ENCODE measurements at places on chromosomes 1 and 21.

- no peak for DNase-seq
Observed at GRCh38 chr1:9714257-9714718, 62.8 kb downstream of the PIK3CD start.

DNA sequence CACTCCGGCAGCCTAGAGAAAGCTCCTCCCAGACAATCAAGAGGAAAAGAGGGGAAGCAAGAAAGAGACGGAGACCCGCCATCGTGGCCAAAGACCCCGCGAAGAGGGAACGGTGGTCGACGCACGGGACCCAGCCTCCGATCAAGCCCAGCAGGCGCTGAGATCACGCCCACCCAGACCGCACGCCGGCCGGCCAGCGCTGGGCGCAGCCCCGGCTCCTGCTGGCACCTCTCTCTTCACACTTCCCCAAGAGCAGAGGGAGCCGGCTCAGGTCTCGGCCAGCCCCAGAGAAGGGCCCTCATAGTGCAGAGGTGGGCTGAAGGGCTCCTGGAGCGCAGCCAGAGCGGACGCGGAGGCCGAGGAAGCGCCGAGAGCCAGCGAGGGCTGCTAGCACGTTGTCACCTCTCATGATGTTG, 918.4 kb upstream of the ADAMTS5 start:
- DNase-seq, result no peak

DNA sequence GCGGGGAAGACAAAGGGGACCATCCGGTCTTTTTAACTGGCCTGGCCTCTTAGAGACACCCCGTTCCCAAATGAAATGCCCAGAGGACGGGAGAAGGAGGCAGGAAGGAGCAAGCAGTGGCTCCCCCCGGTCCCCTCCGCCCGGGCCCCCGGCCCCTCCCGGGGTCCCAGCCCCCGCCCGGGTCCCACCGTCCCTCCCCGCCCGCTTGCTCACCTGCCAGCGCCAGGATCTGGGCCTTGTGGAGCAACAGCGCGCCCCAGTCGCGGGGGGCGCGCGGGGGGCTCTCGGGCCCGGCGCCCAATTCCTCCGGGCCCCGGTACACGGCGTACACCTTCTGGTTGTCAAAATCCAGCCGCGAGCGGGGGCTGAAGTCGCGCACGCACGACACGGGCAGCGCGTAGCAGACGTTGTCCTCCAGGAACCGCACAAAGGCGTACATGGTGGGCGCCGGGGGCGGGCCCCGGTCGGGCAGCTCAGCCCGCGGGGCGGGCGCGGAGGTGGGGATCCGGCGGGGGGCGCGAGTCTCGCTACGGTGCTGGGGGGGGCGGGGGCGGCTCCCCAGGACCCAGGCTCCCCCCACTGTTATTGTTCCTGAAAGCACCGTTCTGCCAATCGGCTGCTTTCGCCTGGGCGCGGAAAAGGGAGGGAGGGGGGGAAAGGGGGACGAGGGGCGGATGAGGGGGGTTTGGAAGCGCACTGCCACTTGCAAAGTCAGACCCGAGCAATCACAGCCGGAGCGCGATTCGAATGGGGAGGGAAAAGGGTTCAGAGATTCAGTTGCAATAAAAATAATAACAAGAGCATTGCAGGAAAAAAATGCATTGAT, at the start of gene BEND5:
Gene BEND5, minus strand, starts transcription at position 499 of the 826 bp plus-strand sequence. Its CDS starts 60 bp downstream, at position 439.
- DNase-seq, result peak; percentile 78

- DNase-seq, result peak; percentile 84
Observed at GRCh38 chr1:56644919-56645676, at the start of gene PRKAA2. PRKAA2 (plus strand) TSS chr1:56645314; CDS start chr1:56645388, 74 bp downstream.

- no peak for DNase-seq
Observed at GRCh38 chr1:228141226-228142044, 1.4 kb downstream of the GUK1 start.

DNA sequence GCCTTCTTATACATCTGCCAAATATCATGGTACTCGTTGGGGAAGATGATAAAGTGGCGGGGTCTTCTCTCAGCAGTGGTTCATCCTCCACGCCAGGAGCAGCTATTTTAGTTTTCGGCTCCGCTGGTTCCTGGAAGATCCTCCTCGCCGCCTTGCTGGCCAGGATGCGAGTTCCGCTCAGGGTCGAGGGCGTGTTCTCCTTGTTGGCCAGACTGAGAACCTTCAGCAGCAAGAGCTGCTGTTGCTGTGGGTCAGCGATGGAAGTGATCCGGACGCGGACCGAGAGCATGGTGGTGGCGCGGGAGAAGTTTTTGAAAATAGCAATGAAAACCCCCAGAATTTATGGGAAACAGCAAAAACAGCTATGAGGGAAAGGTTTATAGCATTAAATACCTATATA, 11.4 kb upstream of the CFAP126 start:
- DNase-seq, result peak; percentile 16

DNA sequence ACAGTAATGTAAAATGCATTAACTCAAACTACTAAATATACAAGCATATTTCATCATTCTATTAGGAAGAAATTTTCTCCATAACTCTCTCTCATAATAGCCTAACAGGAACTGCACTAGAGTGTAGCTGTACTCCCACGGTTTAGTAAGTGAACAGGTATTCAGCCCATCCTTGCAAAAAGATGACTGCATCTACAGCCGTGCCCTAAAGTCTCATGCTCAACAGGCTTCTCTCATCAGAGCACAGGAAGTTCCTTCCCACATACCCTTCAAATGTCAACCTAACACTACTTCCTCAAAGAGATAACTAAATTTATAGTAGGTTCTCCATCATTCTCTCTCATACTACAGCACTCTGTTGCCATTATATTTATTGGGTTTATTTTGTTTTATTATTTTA, 251.6 kb downstream of the AKT3 start:
- no peak for DNase-seq

DNA sequence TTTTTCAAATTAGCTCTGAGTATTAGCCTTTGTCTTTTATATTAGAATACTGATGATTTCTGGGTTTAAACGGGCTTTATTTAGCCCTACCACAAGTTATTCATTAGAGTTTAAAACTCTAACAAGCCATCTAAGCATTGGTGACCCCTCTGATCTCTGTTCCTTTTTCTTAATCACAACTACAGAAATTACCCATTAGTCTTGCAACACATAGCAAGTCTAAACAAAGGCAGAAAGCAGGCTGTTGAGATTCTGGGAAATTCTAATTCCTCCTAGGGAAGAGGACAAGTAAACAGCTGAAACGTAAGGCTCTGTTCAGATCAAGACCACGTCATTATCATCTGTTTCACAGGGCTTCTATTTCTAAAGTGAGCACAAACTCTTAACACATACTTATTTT, 491.2 kb upstream of the ZRANB2 start:
- DNase-seq, result no peak

GRCh38 chr1:182205351-182206022, 144.0 kb upstream of the ZNF648 start:
- DNase-seq, result no peak

- no peak for DNase-seq
Observed at GRCh38 chr1:16070640-16071355, 2.7 kb downstream of the FAM131C start.

- no peak for DNase-seq
Observed at GRCh38 chr1:192615055-192615454, 20.9 kb upstream of the RGS13 start.

- no peak for DNase-seq
Observed at GRCh38 chr21:35190201-35190701, 141.1 kb upstream of the RUNX1 start.

DNA sequence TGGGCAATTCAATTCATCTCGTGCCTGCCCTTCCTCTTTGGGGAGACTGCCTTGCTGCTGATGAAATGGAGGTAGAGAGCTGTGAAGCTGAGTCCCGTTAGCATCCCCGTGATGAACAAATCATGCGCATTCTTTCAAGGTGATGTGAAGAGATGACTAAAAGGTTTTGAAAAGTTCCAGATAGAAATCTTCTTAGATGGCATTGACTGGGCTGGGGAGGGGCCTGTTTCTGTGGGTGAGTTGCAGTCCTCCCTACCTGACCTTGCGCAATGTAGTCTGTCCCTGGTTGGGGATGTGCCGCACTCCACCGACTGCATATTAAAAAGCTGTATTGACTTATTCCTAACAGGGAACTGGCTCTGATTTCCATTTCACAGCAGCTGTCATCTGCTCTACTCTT, 49.6 kb downstream of the ST6GALNAC3 start:
- no peak for DNase-seq

DNA sequence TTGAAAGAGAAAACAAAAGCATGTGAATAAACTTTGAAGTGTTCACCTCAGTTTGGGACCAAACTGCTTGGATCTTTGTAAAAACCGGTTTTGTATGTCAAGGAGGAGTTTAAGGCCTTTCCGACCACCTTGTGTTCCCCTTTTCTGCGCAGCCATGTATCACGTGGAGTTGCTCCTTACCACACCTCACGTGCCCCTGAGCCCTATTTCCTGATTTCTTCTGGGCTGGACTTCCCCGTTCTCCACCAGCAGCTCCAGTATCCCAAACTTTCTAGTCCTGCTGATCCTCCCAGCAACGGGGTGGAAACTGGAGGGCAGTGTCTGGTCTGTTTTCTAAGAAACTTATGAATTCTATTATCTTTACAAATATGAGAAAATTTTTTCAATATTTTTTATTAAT, 1.6 kb upstream of the SH3D21 start:
- no peak for DNase-seq

DNA sequence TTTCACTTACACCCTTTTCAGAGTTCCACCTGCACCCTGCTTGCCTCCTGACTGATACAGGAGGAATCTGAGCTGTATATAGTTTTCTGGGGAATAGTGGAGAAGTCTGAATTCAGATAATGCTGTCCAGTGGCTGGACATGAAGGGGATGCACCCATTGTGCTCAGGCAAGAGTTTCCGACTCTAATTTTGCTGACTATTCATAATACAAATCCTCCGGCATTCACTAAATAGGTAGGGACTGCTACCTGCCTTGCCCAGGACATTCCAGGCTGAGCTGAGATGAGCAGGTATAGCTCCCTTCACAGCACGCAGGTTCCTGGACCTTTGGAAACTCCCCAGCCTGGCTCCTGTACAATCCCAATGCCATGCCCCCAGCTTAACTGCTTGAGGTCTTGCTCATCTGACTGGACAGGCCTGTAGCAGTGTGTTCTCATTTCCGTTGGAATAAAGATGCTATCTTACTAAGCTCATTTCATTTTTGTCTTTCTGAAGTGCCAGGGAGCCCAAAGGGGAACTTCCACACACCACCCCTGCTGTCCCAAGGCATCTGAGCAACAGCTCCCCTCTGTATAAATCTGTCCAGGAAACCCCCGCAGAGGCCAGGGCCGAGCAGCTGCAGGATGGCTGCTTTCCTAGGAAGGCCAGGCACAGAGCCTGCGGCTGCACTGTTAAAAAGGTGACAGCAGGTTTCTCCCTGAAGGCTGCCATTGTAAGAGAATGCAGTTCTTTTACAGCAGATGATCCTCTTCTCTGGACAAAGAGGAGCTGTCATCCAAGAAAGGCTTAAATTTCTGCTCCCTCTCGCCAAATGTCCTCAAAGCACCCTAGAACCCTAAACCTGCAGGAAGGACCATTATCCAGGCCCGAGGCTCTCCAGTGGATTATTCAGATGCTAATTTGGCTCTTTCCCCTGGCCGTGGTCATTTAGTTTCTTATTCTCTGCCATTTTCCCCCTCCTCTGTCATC, 21.7 kb upstream of the VASH2 start:
- no peak for DNase-seq

- no peak for DNase-seq
Observed at GRCh38 chr1:170874671-170875070, 60.7 kb upstream of the MROH9 start.

GRCh38 chr1:58781541-58782177, 2.2 kb downstream of the JUN start:
- DNase-seq, result peak; percentile 63

DNA sequence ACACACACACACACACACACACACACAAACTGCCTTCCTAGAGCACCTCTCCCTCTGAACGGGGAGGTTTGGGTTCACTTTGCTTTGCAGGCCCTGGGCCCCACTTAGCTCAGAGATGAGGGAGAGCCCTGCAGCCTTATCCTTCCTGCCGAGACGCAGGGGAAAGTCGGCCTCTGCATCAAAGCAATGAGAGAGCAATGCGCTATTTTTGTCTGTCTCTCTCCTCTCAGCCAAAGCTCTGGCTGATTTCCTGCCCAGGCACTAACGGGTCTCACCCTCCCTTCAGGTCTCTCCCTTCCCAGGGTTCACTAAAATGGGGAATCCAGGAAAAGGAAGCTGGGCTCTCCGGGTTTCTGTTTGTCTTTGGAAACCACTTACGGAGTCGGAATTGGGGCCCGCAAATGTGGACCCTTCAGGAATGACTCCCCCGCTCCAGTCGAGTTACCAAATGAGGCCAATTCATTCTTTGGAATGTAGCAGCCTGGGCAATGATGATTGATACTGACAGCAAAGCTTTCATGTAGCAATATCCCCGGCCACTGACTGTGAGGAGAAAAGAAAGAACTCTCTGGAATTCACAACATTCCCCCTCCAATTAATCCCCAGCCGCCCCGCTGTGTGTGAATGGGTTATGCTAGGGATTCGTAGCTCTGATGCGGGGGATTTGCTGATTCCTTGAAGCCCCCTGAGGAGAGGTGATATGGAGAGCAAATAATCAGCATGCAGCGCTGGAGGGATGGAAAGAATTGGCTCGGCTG, 61.5 kb upstream of the WLS start:
- peak; percentile 57 for DNase-seq

GRCh38 chr1:4173731-4174130, 273.7 kb upstream of the C1orf174 start:
- DNase-seq, result no peak

DNA sequence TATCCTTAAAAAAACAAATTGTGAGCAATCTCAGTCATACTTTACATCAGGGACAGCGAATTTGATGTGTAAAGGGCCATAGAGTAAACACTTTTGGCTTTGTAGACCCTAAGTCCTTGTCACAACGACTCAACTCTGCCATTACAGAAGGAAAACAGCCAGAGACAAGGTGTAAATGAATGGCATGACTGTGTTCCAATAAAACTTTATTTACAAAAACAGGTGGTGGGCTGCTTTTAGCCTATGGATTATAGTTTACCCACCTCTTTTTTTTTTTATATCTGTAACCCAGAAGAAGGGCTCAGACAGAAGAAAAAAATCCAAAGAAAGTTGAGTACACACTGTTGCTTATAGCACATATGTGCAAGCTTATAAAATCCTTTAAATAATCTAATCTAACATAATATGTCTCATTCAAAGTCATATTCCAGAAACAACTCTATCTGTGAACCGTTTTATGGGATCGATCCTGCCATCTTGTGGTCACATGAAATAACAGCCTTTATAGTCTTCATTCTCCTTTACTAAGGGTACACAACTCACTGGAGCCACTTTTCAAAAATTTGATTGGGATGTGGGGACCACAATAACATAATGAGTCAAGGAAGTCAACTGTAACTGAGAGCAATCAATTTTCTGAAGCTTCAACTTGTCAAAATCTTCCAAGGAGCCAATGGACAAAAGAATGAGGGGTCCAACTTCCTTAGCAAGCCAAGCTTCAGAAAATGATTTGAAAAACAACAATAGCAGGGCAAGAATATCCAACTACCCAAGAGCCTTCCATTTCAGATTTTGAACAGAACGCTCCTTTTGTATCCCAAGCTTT, 142.2 kb upstream of the KRTAP19-8 start:
- DNase-seq, result no peak

GRCh38 chr1:231679109-231679508, 52.5 kb downstream of the DISC1 start:
- no peak for DNase-seq

- DNase-seq, result no peak
Observed at GRCh38 chr1:4424254-4424653, 230.2 kb upstream of the AJAP1 start.

GRCh38 chr1:37068897-37069296, 34.6 kb upstream of the GRIK3 start:
- no peak for DNase-seq
